ENCODE measurements at places on chromosomes 3 and 15. TPM values are rescaled to one million over a fixed set of nuclear protein-coding genes. Genes with fewer than 3 reads are reported as not detected.

DNA sequence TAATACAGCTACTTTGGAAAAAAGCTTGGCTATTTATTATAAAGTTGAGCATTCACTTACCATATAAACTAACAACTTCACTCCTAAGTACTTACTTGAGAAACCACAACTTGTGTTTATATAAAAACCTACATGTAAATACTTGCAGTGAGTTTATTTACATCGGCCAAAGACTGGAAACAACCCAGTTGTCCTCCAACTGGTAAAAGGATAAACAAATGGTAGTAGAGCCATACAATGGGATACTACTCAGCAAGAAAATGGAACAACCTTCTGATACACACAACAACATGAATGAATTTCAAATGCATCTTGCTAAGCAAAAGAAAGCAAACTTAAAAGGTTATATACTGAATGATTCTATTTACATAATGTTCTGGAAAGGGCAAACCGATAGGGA, 63.7 kb downstream of the SLC7A14 start:
- H3K4me3 ChIP-seq, result no peak overlapping the region
- H3K27me3 ChIP-seq, result no peaks in the 10 kb centered on the region
- H3K36me3 ChIP-seq, result no peaks in the 10 kb centered on the region
- H3K4me1 ChIP-seq, result no peaks in the 10 kb centered on the region
- H3K27ac ChIP-seq, result no peak overlapping the region
- no peak for DNase-seq

CISH gene
- 3.3 TPM for total RNA-seq

RASA2 gene
- 2.8 TPM for total RNA-seq

PCLAF gene
- total RNA-seq, result 1.6 TPM

GRCh38 chr3:100053951-100054620, 60.2 kb downstream of the FILIP1L start:
- H3K4me3 ChIP-seq, result no peak overlapping the region
- no peaks in the 10 kb centered on the region for H3K36me3 ChIP-seq
- H3K4me1 ChIP-seq, result peaks cover 27% of the 10 kb centered on the region
- peak overlapping the region; percentile 7 for H3K27ac ChIP-seq

DNA sequence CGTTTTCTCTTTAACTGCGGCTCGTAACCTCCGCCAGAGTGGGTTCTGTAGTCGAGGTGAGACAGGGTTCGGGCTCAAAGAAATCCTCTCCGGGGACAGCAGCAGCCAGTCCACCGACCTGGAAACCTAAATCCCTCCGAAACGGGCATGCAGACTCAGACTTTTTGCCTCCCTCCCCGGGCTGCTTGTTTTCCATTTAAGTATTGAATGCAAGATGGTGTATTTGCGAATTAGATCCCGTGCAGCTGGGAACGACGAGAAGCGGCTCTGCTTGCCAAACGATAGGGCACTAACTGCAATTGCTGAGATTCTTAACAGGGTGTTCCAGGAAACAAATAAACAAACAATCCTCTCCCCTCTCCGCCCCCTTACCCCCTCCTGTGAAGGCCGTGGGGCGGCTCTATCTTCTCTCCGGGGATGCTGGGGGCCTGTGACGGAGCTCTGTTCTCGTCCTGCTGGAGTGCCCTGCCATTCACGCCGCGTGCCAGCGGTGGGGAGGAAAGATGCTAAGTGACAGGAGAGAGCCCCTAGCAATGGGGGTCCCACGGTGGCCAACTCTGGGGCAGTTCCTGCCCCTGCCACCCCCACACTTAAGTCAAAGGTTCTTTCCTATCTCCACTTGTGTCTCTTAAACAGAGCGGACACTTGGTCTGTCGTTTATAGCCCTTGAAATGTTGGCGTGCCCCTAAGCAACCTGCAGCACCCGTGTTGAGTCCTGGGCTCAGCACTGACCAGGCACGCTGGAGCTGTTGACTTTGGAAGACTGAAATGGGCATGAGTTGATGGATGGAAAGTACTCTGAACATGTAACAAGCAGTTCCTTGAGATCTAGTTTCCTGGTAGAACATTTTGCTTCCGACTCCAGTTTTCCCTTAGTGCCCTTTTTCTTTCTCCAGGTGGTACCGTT, 1.3 kb upstream of the ETV5 start:
- H3K4me3 ChIP-seq, result peak overlapping the region; percentile 70
- no peak for DNase-seq
- H3K4me1 ChIP-seq, result peaks cover 21% of the 10 kb centered on the region
- H3K36me3 ChIP-seq, result no peaks in the 10 kb centered on the region

DNA sequence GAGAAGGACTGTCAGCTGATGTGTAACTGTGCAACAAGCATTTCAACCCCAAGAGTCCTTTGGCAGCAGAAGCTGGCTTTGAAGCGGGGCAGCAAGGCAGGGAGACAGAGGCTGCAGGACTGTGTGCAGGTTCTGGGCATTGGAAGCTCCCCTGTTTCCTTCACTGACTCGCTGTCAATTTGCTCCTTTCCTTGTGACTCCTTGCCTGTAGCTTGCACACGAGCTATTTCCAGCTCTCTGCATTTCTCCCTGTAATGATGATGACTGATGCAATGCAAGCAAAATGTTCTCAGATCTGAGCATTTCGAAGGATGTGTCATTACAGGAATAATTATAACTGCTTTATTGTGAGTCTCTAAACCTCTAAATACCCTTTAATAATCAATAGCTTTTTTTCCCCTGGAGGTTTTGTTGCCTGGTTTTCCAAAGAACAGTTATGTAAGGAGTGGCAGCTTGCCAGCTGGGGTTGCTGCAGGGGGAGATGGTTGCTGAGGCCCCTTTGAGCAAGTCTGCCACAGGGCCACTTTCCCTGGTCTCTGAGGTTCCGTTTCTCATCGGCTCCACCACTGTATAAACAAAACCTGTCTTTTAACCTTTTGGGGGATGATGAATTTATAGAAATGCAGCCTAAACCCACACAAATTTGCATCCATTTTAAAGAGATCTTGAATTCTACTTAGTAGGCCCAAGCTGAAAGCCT, 2.8 kb downstream of the APOD start:
- H3K4me3 ChIP-seq, result peak overlapping the region; percentile 33
- no peak overlapping the region for H3K27ac ChIP-seq
- no peak for DNase-seq

GRCh38 chr3:14174483-14174882, 3.9 kb downstream of the XPC start:
- no peak for DNase-seq
- peaks cover 34% of the 10 kb centered on the region for H3K4me1 ChIP-seq
- H3K4me3 ChIP-seq, result no peak overlapping the region
- H3K36me3 ChIP-seq, result peaks cover 34% of the 10 kb centered on the region

DNA sequence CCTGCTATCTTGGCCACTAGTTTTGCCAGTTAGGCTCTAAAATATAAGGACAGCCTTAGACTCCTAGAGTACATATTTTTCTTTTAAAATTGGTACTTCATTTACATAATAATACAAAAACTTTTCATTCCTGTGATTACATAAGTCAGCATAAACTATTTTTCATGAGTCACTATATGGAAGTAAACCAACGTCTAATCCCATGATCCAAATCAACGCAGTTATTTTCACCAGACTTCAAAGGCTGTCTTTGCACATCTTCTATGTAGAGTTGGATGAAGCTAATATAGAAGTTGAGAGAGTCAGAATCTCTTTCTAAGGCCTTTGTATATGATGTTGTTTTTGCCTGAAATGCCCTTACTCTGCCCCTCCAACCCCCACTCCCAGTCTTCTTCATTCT, 7.6 kb upstream of the MFSD1 start:
- H3K4me1 ChIP-seq, result no peaks in the 10 kb centered on the region
- DNase-seq, result no peak
- no peaks in the 10 kb centered on the region for H3K27me3 ChIP-seq
- no peak overlapping the region for H3K4me3 ChIP-seq
- no peaks in the 10 kb centered on the region for H3K36me3 ChIP-seq

DNA sequence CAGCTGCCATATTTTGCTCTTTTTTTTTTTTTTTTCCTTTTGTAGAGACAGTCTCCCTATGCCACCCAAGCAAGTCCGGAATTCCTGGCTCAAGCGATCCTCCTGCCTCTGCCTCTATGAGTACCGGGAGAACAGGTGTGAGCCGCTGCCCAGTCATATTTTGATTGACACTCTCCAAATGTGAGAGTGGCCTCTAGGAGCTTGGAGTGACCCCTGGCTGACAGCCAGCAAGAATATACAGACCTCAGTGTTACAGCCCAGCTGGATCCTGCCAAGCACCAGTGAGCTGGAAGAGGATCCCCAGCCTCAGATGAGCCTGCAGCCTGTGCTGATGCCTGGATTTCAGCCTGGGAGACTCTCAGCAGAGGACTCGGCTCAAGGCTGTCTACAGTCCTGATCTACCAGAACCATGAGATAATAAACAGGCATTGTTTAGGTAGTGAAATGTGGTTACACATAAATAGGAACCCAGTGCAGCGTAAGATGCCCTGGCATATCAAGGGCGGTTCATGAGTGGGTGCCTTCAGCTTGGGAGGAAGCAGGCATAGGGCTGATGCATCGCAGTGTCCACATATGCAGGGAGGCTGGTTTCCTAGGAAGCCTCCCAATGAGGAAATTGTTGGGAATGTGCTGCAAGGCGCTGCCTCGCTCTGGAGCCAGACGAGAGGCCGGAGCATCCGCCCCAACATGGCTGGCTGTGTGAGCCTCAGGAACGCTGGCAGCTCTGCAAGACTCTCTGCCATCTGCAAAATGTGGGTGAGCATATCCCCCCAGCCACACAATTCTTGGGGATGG, 38.9 kb upstream of the ATP10A start:
- H3K4me3 ChIP-seq, result no peak overlapping the region
- H3K27ac ChIP-seq, result no peak overlapping the region
- no peaks in the 10 kb centered on the region for H3K27me3 ChIP-seq
- no peaks in the 10 kb centered on the region for H3K36me3 ChIP-seq
- H3K4me1 ChIP-seq, result peaks cover 11% of the 10 kb centered on the region

DNA sequence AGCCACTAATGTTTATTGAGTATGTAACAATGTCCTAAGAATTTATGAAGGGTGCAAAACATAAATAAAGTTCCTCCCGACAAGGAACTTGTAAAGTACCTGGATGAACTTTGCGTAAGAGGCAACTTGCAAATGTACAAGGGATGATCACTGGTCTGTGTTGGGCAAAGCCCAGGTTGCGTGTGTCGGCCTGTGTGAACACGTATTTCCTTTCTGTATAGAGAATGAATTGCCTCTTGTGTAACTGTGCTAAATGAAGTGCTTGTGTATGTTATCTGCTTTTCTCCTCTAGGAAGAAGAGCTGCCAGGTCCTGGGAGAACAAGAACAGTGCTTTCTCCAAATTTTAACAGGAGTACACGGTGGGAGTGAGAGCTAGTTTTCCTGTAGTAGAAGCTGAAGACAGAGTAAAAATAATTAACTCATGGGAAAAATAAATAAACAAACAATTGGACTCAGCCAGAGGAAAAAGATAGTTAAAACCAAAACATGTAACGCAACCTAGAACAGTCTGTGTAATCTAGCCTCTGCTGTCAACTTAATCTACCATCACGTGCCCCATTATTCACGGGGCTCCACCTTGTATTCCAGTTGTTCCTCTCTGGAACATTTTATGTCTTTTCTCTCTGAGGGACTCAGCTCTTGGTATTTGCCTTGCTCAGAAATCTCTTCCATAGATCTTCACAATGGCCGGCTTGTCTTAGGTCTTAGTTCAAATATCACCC, 83.7 kb upstream of the RASGRP1 start:
- H3K4me3 ChIP-seq, result no peak overlapping the region
- no peak for DNase-seq
- no peak overlapping the region for H3K27ac ChIP-seq
- no peaks in the 10 kb centered on the region for H3K27me3 ChIP-seq
- H3K36me3 ChIP-seq, result no peaks in the 10 kb centered on the region
- no peaks in the 10 kb centered on the region for H3K4me1 ChIP-seq

DNA sequence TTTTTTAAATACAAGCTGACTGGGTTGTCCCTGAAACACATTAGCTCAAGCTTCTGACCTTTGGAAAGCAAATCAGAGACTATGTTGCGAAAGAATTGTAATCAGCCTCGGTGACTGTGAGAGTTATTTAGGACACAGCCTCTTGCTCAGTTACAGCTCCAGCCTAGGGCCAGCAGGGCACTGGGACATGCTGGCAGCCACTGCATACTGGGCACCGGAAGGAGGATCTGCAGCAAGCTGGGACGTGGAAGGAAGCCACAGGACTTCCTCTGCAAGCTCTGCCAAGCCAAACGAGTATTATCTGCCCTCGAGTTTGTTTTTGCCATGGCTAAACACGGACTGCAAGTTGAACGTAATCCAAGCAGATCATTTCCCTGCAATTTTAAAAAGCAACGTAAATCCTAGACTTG, 24.4 kb upstream of the COPG1 start:
- no peaks in the 10 kb centered on the region for H3K36me3 ChIP-seq
- peak; percentile 99 for DNase-seq
- H3K27me3 ChIP-seq, result no peaks in the 10 kb centered on the region
- peaks cover 52% of the 10 kb centered on the region for H3K4me1 ChIP-seq

COL7A1 gene
- total RNA-seq, result 0.95 TPM

GRCh38 chr3:179676081-179676480, 23.2 kb downstream of the USP13 start:
- no peak for DNase-seq
- no peaks in the 10 kb centered on the region for H3K36me3 ChIP-seq
- H3K4me1 ChIP-seq, result peaks cover 51% of the 10 kb centered on the region
- H3K27ac ChIP-seq, result peak overlapping the region; percentile 98
- H3K27me3 ChIP-seq, result no peaks in the 10 kb centered on the region
- no peak overlapping the region for H3K4me3 ChIP-seq

GRCh38 chr3:64827019-64827418, 139.2 kb upstream of the ADAMTS9 start:
- no peak overlapping the region for H3K27ac ChIP-seq
- no peak overlapping the region for H3K4me3 ChIP-seq
- no peaks in the 10 kb centered on the region for H3K27me3 ChIP-seq
- H3K4me1 ChIP-seq, result peaks cover 3% of the 10 kb centered on the region
- no peak for DNase-seq
- no peaks in the 10 kb centered on the region for H3K36me3 ChIP-seq

WDR48 gene
- total RNA-seq, result 26.5 TPM

GOLGA6L9 gene
- 1.5 TPM for total RNA-seq

DNA sequence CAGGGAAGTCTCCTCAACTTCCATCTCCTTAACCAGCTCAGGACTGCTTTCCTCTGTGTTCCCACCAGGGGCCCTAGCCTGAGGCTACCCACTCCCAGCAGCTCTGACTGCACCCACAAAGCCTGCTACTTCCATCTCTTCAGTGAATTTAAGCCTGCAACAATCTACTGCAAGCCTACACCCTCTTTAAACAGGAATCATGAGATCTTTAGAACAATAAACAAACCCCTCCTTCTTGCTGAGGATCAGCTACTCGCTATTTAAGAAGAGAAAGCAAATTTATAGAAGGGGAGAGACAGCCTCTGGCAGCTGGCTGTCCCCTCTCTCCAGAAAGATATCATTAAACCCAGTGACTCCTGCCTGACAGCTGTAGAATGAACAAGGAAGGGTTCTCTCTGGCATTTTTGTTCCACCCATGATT, 51.9 kb downstream of the ARHGAP31 start:
- DNase-seq, result no peak
- H3K36me3 ChIP-seq, result no peaks in the 10 kb centered on the region
- no peak overlapping the region for H3K4me3 ChIP-seq

DNA sequence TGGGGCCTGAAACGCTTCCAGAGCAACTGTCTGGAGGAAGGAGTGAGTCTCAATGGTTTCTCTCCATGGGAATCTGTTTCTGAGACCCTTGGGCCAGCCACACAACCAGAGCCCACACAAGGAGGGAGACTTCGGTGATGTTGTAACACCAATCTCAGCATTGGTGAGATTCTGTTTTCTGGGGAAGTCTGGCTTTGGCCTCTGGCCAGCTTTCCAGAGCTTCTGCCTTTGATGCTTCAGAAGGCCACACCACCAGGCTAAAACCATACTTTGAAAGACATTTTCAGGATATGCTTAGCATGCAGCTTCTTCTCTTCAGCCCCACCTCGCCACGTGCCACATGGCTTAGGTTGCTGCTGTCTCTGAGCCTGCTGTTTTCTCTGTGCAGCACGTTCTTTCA, 3.6 kb upstream of the EEFSEC start:
- peaks cover 7% of the 10 kb centered on the region for H3K4me1 ChIP-seq
- H3K27me3 ChIP-seq, result no peaks in the 10 kb centered on the region
- no peak overlapping the region for H3K27ac ChIP-seq

Measured in gastrocnemius medialis (tissue), 4 donors.